Activated CD4-positive, alpha-beta memory T cell treated with anti-CD3 and anti-CD28 coated beads, Interleukin-2, amount 10 ng/mL, durations not matched to agents 7 days and 5 days (primary cell): ENCODE measurements at places on chromosomes 6 and 20. TPM values are rescaled to one million over a fixed set of nuclear protein-coding genes. Genes with fewer than 3 reads are reported as not detected.
A peak's percentile ranks its signal among the peaks of the same experiment; 100 is the strongest.

GRCh38 chr6:109397020-109397419 is 14.8 kb upstream of the CD164 start:
- peaks cover 5% of the 10 kb centered on the region for H3K4me1 ChIP-seq
- no peak overlapping the region for H3K27ac ChIP-seq
- H3K36me3 ChIP-seq, result no peaks in the 10 kb centered on the region

GRCh38 chr6:108872575-108872974 is 24.4 kb downstream of the ARMC2 start:
- peaks cover 64% of the 10 kb centered on the region for H3K4me1 ChIP-seq
- peak overlapping the region; percentile 100 for H3K27ac ChIP-seq
- H3K4me3 ChIP-seq, result peak overlapping the region; percentile 8
- no peak for DNase-seq
- peaks cover 67% of the 10 kb centered on the region for H3K36me3 ChIP-seq
- peaks cover 5% of the 10 kb centered on the region for H3K27me3 ChIP-seq

GRCh38 chr6:68756454-68757375 is 121.6 kb downstream of the ADGRB3 start:
- H3K27ac ChIP-seq, result no peak overlapping the region
- DNase-seq, result no peak
- no peaks in the 10 kb centered on the region for H3K27me3 ChIP-seq
- no peak overlapping the region for H3K4me3 ChIP-seq
- no peaks in the 10 kb centered on the region for H3K4me1 ChIP-seq
- no peaks in the 10 kb centered on the region for H3K36me3 ChIP-seq

- H3K27ac ChIP-seq, result no peak overlapping the region
- H3K4me3 ChIP-seq, result no peak overlapping the region
- no peaks in the 10 kb centered on the region for H3K27me3 ChIP-seq
- no peak for DNase-seq
These were observed 113.6 kb downstream of the C6orf58 start for GRCh38 chr6:127690588-127690987.

DNA sequence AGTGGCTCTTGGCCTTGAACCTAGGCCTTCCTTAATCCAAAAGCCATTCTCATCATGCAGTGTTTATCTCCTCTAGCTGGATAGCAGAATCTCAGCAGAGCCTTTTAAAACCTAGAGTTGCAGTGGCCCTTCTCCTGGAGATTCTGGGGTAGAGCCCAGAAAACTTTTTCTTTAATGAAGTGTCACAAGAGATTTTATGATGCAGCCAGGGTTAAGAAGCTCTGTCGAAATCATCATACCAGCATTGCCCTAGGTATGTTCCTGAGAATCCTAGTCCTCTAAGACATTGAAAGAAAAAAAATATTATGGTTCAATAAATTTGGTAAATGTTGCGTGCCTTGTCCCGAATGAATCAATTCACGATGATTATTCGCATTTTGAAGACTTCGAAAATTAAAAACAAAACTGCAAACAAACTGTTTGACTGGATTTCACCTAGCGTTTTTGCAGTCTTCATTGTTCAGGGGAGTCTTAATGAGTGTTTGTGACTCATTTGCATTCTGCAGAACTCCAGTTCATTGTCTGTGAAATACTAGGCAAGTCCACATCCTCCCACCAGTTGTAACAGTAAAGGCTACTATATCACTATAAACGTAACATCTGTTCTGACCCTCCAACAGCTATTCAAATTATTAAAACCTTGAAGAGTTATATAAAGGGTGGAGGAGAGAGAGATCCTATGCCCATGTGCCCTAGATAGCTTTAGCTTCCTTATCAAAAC is 198.6 kb downstream of the UST start:
- no peak overlapping the region for H3K4me3 ChIP-seq
- H3K4me1 ChIP-seq, result no peaks in the 10 kb centered on the region
- H3K27ac ChIP-seq, result no peak overlapping the region
- H3K36me3 ChIP-seq, result no peaks in the 10 kb centered on the region
- H3K27me3 ChIP-seq, result no peaks in the 10 kb centered on the region

DNA sequence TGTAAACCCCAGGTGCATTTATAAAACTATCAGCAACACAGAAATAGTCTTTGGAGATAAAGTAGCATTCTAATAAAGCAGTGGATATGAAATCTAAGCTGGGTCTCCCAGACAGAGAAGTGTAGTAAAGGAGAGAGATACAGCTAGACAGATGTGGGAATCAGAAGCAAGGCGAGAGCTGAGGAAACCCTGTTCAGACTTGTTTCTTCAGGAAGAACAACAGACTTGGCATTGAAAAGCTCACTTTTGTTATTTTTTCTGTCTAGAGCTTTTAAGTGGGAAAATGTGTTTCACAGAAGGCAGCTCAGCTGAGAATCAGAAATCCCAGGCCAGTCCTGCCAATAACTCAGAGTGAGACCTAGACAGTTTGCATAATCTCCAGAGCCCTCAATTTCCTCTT is 52.9 kb downstream of the SLC35B3 start:
- no peaks in the 10 kb centered on the region for H3K4me1 ChIP-seq
- no peak overlapping the region for H3K4me3 ChIP-seq
- no peaks in the 10 kb centered on the region for H3K36me3 ChIP-seq
- no peak overlapping the region for H3K27ac ChIP-seq

The PAK5 gene
- not detected for total RNA-seq

The SLC23A2 gene
- total RNA-seq, result 14.1 TPM

The WFDC10B gene
- total RNA-seq, result not detected
